ENCODE measurements at places on chromosomes 3 and 15.
A peak's percentile ranks its signal among the peaks of the same experiment; 100 is the strongest.

DNA sequence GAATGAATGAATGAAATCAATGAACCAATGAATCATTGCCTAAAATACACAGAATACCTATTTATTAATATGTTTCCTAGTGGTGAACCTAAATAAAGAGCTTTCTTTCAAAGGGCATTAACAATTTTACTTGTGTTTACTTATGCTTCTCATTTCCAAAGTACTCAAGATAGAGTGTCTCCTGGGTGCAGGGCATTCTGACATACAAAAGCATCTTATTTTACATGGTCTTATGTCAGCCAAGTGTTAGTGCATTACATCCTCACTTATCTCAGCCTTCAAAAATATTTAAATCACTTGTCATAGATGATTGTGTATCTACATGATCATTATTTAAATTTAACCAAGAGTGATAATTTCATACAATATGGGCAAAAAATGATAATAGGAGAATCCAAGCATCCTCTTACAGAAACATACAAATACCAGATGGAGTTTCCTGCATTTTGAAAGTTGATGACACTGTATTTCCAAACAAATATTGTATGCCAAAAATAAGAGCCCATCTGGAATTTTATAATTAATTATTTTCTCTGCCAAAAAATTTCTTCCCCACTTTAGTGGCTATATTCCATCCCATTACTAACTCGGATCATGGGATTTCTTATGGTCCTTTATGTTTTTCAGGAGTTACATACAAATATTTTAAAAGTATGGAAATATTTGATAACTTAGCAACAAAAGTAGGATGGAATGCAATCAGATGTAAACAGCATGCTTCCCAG, 279.0 kb downstream of the RBMS3 start:
- H3K4me1 ChIP-seq: peaks cover 22% of the 10 kb centered on the region
- no peaks in the 10 kb centered on the region for H3K36me3 ChIP-seq
- no peak overlapping the region for H3K27ac ChIP-seq
- no peaks in the 10 kb centered on the region for H3K27me3 ChIP-seq

- peak overlapping the region; percentile 96 for H3K4me3 ChIP-seq
- no peaks in the 10 kb centered on the region for H3K27me3 ChIP-seq
- peaks cover 21% of the 10 kb centered on the region for H3K4me1 ChIP-seq
- H3K36me3 ChIP-seq: no peaks in the 10 kb centered on the region
- peak; percentile 73 for DNase-seq
Observed at GRCh38 chr3:47780741-47781684, 680 bp downstream of the SMARCC1 start.

- peaks cover 40% of the 10 kb centered on the region for H3K4me1 ChIP-seq
- H3K4me3 ChIP-seq: no peak overlapping the region
- H3K27me3 ChIP-seq: peaks cover 36% of the 10 kb centered on the region
- H3K27ac ChIP-seq: peak overlapping the region; percentile 25
Observed at GRCh38 chr3:140177943-140178342, 243.0 kb downstream of the CLSTN2 start.

DNA sequence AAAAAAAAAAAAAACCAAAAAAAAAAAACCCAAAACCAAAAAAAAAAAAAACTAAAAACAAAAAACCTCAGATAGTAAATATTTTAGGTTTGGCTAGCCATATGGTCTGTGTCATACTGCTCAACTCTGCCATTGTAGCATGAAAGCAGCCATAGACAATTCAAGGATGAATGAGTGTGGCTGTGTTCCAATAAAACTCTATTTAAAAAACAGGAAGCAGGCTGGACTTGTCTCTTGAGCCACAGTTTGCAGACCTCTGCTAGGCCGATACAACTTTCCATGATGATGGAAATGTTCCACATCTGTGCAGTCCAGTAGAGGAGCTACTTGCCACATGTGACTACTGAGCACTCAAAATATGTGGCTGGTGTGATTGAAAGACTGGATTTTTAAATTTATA, 11.1 kb downstream of the EFCAB12 start:
- H3K4me3 ChIP-seq: no peak overlapping the region
- DNase-seq: no peak
- peaks cover 19% of the 10 kb centered on the region for H3K4me1 ChIP-seq
- H3K27me3 ChIP-seq: no peaks in the 10 kb centered on the region
- no peak overlapping the region for H3K27ac ChIP-seq

DNA sequence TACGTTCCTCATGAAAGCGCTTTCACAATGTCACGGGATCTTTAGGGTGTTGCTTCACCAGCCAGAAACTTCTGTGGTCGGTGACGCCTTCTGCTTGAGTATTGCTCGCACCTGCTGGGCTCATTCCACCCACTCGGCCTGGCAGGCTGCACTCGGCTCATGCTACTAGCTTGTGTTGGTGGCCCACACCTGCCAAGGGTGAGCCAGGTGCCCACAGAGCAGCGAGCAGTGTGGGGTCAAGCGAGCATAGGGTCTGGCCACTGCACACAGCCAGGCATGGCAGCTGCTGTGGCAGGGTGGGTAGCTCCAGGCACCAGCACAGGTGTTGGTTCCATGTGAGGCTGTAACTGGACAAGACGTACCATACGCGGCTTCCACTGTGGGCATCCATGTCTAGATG, 202.9 kb upstream of the CADM2 start:
- no peaks in the 10 kb centered on the region for H3K36me3 ChIP-seq
- no peak for DNase-seq
- no peak overlapping the region for H3K27ac ChIP-seq
- no peaks in the 10 kb centered on the region for H3K27me3 ChIP-seq
- H3K4me3 ChIP-seq: no peak overlapping the region

DNA sequence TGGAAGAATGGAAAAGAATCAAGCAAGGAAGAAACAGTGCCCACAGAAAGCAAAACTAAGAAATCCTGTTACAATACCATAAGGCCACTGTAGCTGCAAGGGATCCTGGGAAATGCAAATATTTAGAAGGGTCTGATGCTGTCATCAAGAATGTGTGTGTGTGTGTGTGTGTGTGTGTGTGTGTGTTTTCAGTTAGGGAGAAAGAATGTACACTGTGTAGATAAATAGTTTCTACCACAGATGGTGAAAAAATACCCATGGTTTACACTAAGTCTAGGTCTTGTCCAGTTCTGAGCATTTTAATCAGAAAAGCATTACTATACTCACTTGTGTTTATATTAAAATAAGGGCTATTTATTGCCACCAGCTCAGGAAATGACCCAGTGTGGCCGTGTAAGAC, 355.0 kb downstream of the RBMS3 start:
- H3K27ac ChIP-seq: no peak overlapping the region
- DNase-seq: no peak
- H3K4me3 ChIP-seq: no peak overlapping the region
- peaks cover 33% of the 10 kb centered on the region for H3K4me1 ChIP-seq

DNA sequence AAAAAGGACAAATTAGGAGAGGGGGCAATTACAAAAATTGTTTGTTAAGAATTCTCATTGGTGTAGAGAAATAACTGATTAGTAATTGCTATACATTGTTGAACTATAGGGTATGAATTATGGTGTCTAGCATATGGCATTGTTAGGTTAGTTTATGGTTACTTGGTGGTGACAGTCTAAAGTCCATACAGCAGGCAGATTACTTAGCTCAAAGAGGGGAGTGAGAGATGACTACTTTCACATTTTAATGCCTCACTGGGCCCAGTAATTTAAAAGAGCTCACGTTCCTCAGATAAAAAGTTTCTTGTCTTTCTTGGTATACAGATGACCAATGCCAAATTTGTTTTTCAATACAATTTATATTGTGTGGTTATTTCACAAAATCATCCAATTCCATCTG, 112.4 kb upstream of the NEDD4 start:
- no peaks in the 10 kb centered on the region for H3K27me3 ChIP-seq
- no peak overlapping the region for H3K27ac ChIP-seq
- no peak for DNase-seq
- H3K36me3 ChIP-seq: peaks cover 28% of the 10 kb centered on the region
